ENCODE measurements at places on chromosomes 7 and 10. TPM values are rescaled to one million over a fixed set of nuclear protein-coding genes. Genes with fewer than 3 reads are reported as not detected.

OPALIN gene
- not detected for total RNA-seq

AFAP1L2 gene
- total RNA-seq: 30.4 TPM

AKR1C8 gene
- not detected for total RNA-seq

PTF1A gene
- not detected for total RNA-seq

ZNF117 gene
- 6.4 TPM for total RNA-seq

HMX3 gene
- not detected for total RNA-seq

KIN gene
- total RNA-seq: 8.1 TPM

CFAP43 gene
- 0.96 TPM for total RNA-seq

CYP3A4 gene
- not detected for total RNA-seq

TMEM176A gene
- total RNA-seq: 31.5 TPM

FFAR4 gene
- not detected for total RNA-seq

TRPV6 gene
- total RNA-seq: not detected

ASB13 gene
- 15.3 TPM for total RNA-seq

ZNF722 gene
- not detected for total RNA-seq

FGFR2 gene
- 4.4 TPM for total RNA-seq

KIAA1217 gene
- 13.0 TPM for total RNA-seq

TRIM50 gene
- not detected for total RNA-seq
